ENCODE measurements at places on chromosomes 5 and 9. TPM values are rescaled to one million over a fixed set of nuclear protein-coding genes. Genes with fewer than 3 reads are reported as not detected.
A peak's percentile ranks its signal among the peaks of the same experiment; 100 is the strongest.

The IL17B gene
- 5.6 TPM for polyA plus RNA-seq

The C9orf40 gene
- 2.2 TPM for polyA plus RNA-seq

GRCh38 chr5:57832875-57833274 is 350.3 kb upstream of the ACTBL2 start:
- H3K27ac ChIP-seq, result no peak overlapping the region
- no peak for DNase-seq
- no peaks in the 10 kb centered on the region for H3K4me1 ChIP-seq
- no peak overlapping the region for H3K4me3 ChIP-seq

DNA sequence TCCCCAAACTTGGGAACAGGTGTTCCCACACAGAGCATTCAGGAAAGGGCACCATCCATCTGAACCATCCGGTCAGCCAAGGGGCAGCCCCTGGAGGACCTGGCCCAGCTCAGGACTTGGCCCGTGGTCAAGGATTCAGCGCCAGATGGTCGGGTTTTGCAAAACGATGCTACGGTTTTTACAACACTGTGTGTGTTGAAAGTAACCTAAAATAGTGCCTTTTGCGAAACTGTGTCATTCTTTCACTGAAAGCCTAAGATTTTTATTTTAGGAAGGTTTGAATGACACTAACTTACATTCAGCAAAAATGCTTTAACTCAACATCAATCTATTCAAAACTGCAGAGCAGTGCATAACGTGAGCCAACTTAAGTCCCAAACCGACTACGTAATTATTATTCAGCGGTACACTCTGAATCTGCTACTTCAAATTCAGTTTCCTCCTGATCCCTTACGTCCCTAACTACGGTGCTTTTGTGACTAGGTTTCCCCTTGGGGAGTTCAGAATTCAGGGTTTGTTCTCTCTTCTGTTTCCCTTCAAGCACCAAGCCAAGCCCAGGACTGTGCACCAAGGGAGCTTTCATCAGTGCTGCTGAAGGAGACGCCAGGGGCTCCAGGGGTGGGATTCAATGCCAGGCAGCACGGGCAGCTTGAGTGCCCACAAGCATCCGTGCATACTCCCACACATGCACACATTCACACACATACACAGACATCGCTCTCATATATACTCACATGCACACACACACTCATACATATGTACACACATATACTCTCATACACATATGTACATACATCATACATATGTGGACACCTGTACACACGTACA is 25.8 kb downstream of the LPCAT1 start:
- H3K27me3 ChIP-seq, result no peaks in the 10 kb centered on the region
- H3K36me3 ChIP-seq, result peaks cover 8% of the 10 kb centered on the region
- no peak for DNase-seq
- H3K4me1 ChIP-seq, result peaks cover 42% of the 10 kb centered on the region
- no peak overlapping the region for H3K4me3 ChIP-seq

- H3K27me3 ChIP-seq, result no peaks in the 10 kb centered on the region
- no peaks in the 10 kb centered on the region for H3K36me3 ChIP-seq
- no peak overlapping the region for H3K27ac ChIP-seq
- H3K4me3 ChIP-seq, result no peak overlapping the region
- H3K4me1 ChIP-seq, result peaks cover 47% of the 10 kb centered on the region
Measured at GRCh38 chr5:81297531-81297930, 3.9 kb upstream of the ZCCHC9 start.

GRCh38 chr9:124008694-124009530 is 2.7 kb upstream of the LHX2 start:
- no peak overlapping the region for H3K4me3 ChIP-seq
- DNase-seq, result no peak
- H3K27me3 ChIP-seq, result peaks cover 100% of the 10 kb centered on the region
- no peaks in the 10 kb centered on the region for H3K36me3 ChIP-seq

DNA sequence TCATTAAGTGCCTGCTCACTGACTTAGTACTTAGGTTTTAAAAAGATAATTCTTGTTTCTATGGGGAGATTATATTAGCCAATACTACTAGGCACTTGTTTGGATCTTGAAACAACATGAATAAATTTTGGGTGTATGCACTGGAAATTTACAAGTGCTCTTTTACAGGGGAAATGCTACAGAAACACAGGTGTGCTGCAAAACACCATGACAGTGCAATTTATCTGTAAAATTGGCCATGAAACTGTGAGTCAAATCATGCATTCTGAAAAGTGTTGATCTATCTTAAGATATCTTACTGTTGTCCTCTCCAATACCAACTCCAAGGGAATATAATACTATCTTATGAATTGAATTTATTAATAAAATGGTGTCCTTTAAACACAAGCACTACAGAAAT is 12.1 kb upstream of the PCDHB1 start:
- DNase-seq, result no peak
- H3K4me1 ChIP-seq, result peaks cover 9% of the 10 kb centered on the region
- H3K27ac ChIP-seq, result no peak overlapping the region

- peaks cover 66% of the 10 kb centered on the region for H3K4me1 ChIP-seq
- no peaks in the 10 kb centered on the region for H3K27me3 ChIP-seq
- H3K36me3 ChIP-seq, result no peaks in the 10 kb centered on the region
- DNase-seq, result peak; percentile 35
- no peak overlapping the region for H3K4me3 ChIP-seq
Measured at GRCh38 chr9:92974161-92974661, 26.9 kb downstream of the FGD3 start.

- H3K4me1 ChIP-seq, result peaks cover 50% of the 10 kb centered on the region
- H3K27ac ChIP-seq, result peak overlapping the region; percentile 51
- no peaks in the 10 kb centered on the region for H3K27me3 ChIP-seq
- no peaks in the 10 kb centered on the region for H3K36me3 ChIP-seq
- H3K4me3 ChIP-seq, result no peak overlapping the region
Measured at GRCh38 chr5:133049726-133050048, 2.1 kb upstream of the HSPA4 start.

DNA sequence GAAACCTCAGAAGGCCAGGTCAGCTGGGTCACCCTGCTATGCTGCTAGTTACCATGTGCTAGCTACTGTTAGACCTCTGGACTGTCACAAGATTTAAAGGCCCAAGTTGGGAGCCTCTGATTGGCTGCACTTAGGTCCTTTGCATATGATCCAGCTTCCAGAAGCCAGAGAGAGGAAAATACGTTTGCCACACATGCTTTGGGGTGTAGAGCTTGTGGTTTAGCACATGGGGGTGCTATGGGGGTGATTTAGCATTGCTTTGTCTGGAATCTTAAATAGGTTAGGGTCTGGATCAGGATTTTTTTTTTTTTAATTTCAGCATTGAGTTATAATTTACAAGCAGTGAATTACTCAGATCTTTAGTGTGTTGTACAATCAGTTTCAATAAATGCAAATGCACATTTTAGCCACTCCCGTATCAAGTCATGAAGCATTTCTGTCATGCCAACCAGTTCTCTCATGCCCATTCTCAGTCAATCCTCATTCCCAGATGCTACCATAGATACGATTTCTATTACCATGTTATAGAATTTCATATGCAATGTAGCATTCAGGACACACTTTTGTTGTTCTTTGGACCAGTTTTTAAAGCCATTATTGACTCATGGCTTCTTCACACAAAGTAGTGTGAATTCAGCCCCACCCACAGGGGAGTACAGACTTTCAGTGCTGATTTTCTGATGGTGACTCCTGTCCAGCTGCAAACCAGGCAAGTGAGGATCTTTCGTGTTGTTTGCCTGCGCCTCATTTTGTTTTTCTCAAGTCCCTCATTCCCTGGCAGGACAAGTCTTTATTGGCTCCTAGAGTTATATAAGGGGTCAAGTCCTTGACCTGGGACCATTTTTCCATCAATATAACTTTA is 250.4 kb downstream of the LRRC70 start:
- H3K27ac ChIP-seq, result no peak overlapping the region
- DNase-seq, result no peak
- no peaks in the 10 kb centered on the region for H3K27me3 ChIP-seq
- H3K4me3 ChIP-seq, result no peak overlapping the region

DNA sequence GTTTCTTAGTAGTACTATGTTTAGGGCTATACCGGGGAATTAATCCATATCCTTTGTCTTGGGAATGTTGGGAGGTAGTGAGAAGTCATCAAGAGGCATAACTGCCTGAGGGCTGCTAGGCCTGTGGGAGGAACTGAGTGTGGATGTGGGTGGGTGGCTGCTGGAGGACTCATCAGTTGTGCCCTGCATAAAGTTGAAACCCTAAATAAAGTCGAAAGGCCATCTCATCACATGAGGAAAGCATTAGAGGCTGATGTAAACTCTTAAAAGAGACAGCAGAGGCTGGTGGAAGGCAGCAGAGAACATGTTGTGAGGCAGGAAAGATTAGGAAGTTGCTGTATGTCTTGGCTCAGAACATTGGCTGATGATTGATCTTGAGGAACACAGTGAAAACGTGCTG is 143.8 kb downstream of the MAST4 start:
- H3K4me3 ChIP-seq, result no peak overlapping the region
- no peak overlapping the region for H3K27ac ChIP-seq
- H3K27me3 ChIP-seq, result no peaks in the 10 kb centered on the region
- no peaks in the 10 kb centered on the region for H3K36me3 ChIP-seq

GRCh38 chr5:113278976-113279375 is 155.8 kb downstream of the TSSK1B start:
- H3K4me3 ChIP-seq, result no peak overlapping the region
- DNase-seq, result no peak
- H3K27ac ChIP-seq, result no peak overlapping the region
- H3K27me3 ChIP-seq, result no peaks in the 10 kb centered on the region
- H3K4me1 ChIP-seq, result peaks cover 37% of the 10 kb centered on the region
- H3K36me3 ChIP-seq, result no peaks in the 10 kb centered on the region

GRCh38 chr5:170497311-170498038 is 6.3 kb upstream of the KCNIP1 start:
- peak; percentile 62 for DNase-seq
- no peaks in the 10 kb centered on the region for H3K27me3 ChIP-seq
- no peaks in the 10 kb centered on the region for H3K4me1 ChIP-seq
- no peak overlapping the region for H3K27ac ChIP-seq
- H3K4me3 ChIP-seq, result no peak overlapping the region

- H3K36me3 ChIP-seq, result no peaks in the 10 kb centered on the region
- no peaks in the 10 kb centered on the region for H3K4me1 ChIP-seq
- no peak overlapping the region for H3K27ac ChIP-seq
- no peak overlapping the region for H3K4me3 ChIP-seq
- no peaks in the 10 kb centered on the region for H3K27me3 ChIP-seq
Measured at GRCh38 chr5:1673042-1673677, 126.5 kb downstream of the MRPL36 start.
